Small intestine (tissue), 16 donors: ENCODE measurements at places on chromosomes 11 and 22. TPM values are rescaled to one million over a fixed set of nuclear protein-coding genes. Genes with fewer than 3 reads are reported as not detected.

- no peaks in the 10 kb centered on the region for H3K4me1 ChIP-seq
- H3K27ac ChIP-seq, result no peak overlapping the region
- H3K27me3 ChIP-seq, result no peaks in the 10 kb centered on the region
- DNase-seq, result no peak
- H3K4me3 ChIP-seq, result no peak overlapping the region
Measured at GRCh38 chr22:26318975-26319374, 110.1 kb upstream of the ASPHD2 start.

DNA sequence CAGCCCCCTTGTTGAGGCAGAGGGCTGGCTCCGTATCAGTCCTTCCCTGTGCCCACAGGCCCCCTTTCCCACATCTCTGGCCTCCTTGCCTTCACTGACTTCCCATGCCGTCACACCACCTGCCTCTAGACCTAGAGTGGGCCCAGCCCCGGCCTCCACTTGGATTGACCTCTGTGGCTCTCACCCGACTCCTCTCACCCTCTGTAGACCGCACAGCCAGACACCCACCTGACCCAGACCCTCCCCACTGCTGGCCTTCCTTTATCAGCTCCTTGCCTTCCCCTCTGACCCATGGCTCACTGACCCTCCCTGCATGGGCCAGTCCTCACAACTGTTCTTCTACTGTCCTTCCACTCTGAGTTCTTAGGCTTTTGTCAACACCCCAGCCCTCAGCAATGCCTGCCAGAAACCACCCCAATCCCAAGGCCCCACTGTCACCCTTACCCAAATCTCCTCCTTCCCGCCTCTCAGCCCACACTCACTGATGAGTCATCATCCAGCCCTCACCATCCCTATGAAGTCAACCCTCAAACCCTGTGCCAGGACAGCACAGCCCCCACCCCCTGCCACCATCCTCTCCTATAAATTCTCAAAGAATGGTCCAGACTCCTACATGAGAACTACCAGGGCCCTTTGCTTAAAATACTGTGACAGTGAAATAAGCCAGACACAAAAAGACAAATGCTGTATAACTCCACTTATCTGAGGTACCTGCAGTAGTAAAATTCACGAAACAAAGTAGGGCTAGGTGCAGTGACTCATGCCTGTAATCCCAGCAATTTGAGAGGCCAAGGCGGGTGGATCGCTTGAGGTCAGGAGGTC, 53.4 kb downstream of the SCGB1A1 start:
- H3K4me1 ChIP-seq, result no peaks in the 10 kb centered on the region
- H3K27me3 ChIP-seq, result no peaks in the 10 kb centered on the region

TEX12 gene
- polyA plus RNA-seq, result 0.13 TPM

DNA sequence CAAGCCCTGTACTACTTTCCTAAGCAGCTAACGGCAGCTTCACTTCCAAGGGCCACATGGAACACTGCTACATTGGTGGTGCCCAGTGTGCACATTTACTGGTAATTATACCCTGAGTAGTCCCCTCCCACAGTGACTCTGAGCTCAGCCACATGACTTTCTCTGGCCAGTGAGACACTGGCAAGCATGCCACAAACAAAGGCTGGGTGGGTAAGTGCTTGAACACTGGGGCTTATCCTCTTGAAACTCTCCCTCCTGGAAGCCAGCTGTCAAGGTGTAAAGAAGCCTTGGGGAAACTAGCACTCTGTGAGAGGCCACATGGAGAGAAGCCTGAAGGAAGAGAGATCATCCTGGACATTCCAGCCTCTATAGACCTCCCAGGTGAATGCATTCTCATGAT, 54.4 kb upstream of the DRD2 start:
- H3K27ac ChIP-seq, result no peak overlapping the region

DNA sequence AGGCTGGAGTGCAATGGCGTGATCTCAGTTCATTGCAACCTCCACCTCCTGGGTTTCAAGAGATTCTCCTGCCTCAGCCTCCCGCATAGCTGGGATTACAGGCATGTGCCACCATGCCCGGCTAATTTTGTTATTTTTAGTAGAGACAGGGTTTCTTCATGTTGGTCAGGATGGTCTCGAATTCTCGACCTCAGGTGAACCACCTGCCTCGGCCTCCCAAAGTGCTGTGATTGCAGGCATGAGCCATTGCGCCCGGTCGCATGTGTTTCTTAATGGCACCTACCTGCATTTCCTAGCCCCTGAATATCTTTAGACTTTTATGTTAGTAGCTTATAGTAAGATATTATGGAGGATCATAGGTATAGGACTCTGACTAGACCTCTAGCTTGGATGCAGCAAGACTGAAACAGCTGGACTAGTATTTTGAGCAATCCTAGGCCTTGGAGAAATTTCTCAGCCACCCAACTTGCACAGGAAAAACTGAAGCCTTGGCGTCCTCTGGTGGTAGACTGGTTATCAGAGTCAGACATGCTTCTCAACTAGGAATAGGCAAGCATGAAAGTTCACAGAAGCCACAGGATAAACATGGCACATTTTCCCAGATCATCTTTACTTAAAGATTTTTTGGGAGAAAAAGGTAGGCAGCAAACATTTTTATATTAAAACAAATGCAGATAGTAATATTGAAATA, 22.7 kb upstream of the C1QTNF4 start:
- H3K27ac ChIP-seq, result no peak overlapping the region
- no peak overlapping the region for H3K4me3 ChIP-seq
- no peaks in the 10 kb centered on the region for H3K4me1 ChIP-seq
- no peaks in the 10 kb centered on the region for H3K27me3 ChIP-seq
- peaks cover 11% of the 10 kb centered on the region for H3K36me3 ChIP-seq

TMEM126B gene
- 75.0 TPM for polyA plus RNA-seq

GRCh38 chr11:118998822-118999221, 884 bp downstream of the CENATAC start:
- peak overlapping the region; percentile 64 for H3K27ac ChIP-seq
- H3K4me3 ChIP-seq, result peak overlapping the region; percentile 70
- no peaks in the 10 kb centered on the region for H3K36me3 ChIP-seq
- no peaks in the 10 kb centered on the region for H3K27me3 ChIP-seq
- DNase-seq, result peak; percentile 46

- no peaks in the 10 kb centered on the region for H3K27me3 ChIP-seq
- no peaks in the 10 kb centered on the region for H3K4me1 ChIP-seq
- H3K4me3 ChIP-seq, result no peak overlapping the region
- peaks cover 25% of the 10 kb centered on the region for H3K36me3 ChIP-seq
Measured at GRCh38 chr11:58615559-58615958, 6.9 kb upstream of the CNTF start.

GRCh38 chr22:38171927-38172831, 9.5 kb downstream of the PLA2G6 start:
- H3K27ac ChIP-seq, result peak overlapping the region; percentile 29
- H3K36me3 ChIP-seq, result no peaks in the 10 kb centered on the region

GRCh38 chr22:29391546-29391945, 3.2 kb upstream of the AP1B1 start:
- DNase-seq, result no peak
- H3K4me1 ChIP-seq, result peaks cover 5% of the 10 kb centered on the region
- no peak overlapping the region for H3K4me3 ChIP-seq
- no peak overlapping the region for H3K27ac ChIP-seq
- no peaks in the 10 kb centered on the region for H3K36me3 ChIP-seq

GRCh38 chr22:28025333-28025732, 106.3 kb upstream of the PITPNB start:
- DNase-seq, result no peak
- H3K36me3 ChIP-seq, result no peaks in the 10 kb centered on the region
- H3K4me3 ChIP-seq, result no peak overlapping the region
- H3K4me1 ChIP-seq, result no peaks in the 10 kb centered on the region

DNA sequence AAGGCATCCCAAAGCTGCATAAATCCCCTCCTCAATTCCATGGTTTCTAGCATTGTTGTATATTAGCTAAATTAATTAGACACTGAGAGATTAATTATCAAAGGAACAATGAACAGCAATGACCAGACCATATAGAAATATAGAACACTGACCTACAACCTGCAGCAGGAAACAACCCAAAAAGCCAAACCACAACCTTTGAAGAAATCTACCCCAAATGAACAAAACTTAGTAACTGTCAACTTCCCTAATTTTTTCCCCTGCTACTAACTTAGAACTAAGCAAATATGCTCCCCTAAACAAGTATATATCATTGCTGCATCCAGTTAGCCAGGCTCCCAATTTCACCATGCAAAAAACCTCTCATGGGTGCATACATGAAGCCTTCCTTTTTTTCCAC, 268.0 kb upstream of the ANO3 start:
- no peak overlapping the region for H3K27ac ChIP-seq
- DNase-seq, result no peak
- no peaks in the 10 kb centered on the region for H3K36me3 ChIP-seq
- no peaks in the 10 kb centered on the region for H3K4me1 ChIP-seq

GRCh38 chr22:24432059-24432853, 4.9 kb downstream of the ADORA2A start:
- DNase-seq, result peak; percentile 43
- no peaks in the 10 kb centered on the region for H3K27me3 ChIP-seq
- H3K36me3 ChIP-seq, result no peaks in the 10 kb centered on the region
- peaks cover 15% of the 10 kb centered on the region for H3K4me1 ChIP-seq

GRCh38 chr11:94557421-94557820, 9.7 kb upstream of the PIWIL4 start:
- DNase-seq, result no peak
- H3K4me1 ChIP-seq, result peaks cover 2% of the 10 kb centered on the region
- no peak overlapping the region for H3K4me3 ChIP-seq
- H3K27me3 ChIP-seq, result no peaks in the 10 kb centered on the region
- no peaks in the 10 kb centered on the region for H3K36me3 ChIP-seq

GRCh38 chr22:32286290-32286840, 31.2 kb upstream of the SLC5A4 start:
- no peaks in the 10 kb centered on the region for H3K36me3 ChIP-seq
- DNase-seq, result no peak
- no peak overlapping the region for H3K27ac ChIP-seq
- peaks cover 4% of the 10 kb centered on the region for H3K27me3 ChIP-seq
- no peak overlapping the region for H3K4me3 ChIP-seq
- no peaks in the 10 kb centered on the region for H3K4me1 ChIP-seq

DNA sequence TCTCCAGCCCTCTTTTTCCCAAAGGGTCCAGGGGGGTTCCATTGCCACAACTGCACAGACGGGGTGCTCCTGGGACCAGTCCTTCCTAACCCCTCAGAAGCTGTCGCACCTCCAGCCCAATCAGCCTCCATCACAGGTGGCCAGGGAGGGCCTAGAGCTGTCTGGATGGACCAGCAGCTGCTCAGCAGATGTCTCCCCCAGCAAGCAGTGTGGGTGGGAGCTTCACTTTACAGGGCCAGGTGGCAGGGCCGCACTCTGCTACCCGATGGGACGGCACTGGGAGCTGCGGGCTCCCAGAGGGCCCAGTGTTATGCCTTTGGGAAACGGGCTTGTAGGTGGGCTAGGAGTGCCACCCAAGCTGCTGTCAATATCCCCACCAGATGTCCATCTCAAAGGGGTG, 120.5 kb downstream of the DSCAML1 start:
- peaks cover 12% of the 10 kb centered on the region for H3K36me3 ChIP-seq
- peaks cover 2% of the 10 kb centered on the region for H3K27me3 ChIP-seq
- no peak for DNase-seq
- no peak overlapping the region for H3K4me3 ChIP-seq
- peaks cover 7% of the 10 kb centered on the region for H3K4me1 ChIP-seq

CHRNA10 gene
- polyA plus RNA-seq, result 2.7 TPM

DNA sequence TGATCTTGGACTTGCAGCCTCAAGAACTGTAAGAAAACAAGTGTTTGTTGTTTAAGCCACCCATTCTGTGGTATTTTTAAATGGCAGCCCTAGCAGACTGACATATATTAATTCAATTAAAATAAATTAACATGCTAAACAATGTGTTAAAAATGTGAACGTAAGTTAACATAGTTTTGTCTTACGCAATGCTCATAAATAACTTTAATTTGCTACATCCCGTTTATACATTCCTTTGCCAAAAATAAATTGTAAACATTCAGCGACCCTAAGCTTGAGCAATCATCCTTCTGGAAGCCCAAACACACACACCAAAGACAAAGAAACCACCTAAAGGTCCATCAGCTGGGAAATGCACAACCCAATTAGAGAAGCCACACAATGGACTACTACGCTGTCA, 70.4 kb downstream of the CELSR1 start:
- H3K4me1 ChIP-seq, result peaks cover 7% of the 10 kb centered on the region
- H3K27ac ChIP-seq, result no peak overlapping the region
- peaks cover 9% of the 10 kb centered on the region for H3K36me3 ChIP-seq
- no peaks in the 10 kb centered on the region for H3K27me3 ChIP-seq

ST14 gene
- 97.8 TPM for polyA plus RNA-seq

DNA sequence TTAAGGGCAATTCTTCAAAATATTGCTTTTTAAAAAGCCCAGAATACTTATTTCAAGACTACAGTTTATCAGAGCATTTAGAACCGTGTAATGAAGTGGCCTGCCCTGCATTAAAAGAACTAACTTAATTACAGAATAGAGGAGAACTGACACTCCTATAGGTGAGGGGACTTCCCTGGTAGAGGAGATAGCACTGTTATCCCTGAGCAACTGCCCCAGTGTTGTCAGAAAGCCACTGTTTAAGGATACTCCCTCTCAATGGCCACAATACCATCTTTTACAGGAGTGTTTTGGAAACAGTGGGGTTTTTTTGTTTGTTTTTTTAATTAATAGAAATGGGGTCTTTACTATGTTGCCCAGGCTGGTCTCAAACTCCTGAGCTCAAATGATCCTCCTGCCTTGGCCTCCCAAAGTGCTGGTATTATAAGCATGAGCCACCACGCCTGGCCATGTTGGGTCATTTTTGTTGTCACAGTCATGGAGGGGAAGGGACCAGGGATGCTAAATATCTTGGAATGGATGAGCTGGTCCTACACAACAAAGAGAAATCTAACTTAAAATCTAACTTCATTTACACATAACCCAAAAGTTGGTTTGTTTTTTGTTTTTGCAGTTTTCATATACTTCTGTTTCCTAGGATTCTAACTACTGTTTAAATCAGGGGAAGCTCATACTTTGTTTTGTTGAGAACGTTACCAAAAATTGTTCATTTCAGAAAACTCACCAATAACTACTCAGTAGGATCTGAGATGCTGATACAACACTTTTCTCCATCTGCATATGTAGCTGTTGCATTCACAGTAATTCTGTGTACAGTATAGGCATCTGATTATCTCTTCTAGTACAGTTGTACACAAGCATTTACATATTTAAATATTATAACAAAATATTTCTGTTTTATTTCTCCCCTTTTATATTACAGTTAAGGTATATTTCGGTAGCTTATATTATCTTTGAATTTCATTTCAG, 8.1 kb downstream of the RPL27A start:
- no peak for DNase-seq
- peaks cover 15% of the 10 kb centered on the region for H3K36me3 ChIP-seq
- H3K4me1 ChIP-seq, result peaks cover 6% of the 10 kb centered on the region
- H3K27ac ChIP-seq, result no peak overlapping the region
- no peaks in the 10 kb centered on the region for H3K27me3 ChIP-seq

MUC6 gene
- 0.09 TPM for polyA plus RNA-seq

KRTAP5-6 gene
- polyA plus RNA-seq, result not detected

OPCML gene
- not detected for polyA plus RNA-seq

- no peak for DNase-seq
- no peak within 1 kb of the TSS for H3K27ac ChIP-seq
- no peaks in the 10 kb centered on the region for H3K27me3 ChIP-seq
- H3K4me1 ChIP-seq, result no peaks in the 10 kb centered on the region
- peak within 1 kb of the TSS; percentile 9 for H3K4me3 ChIP-seq
Measured at GRCh38 chr11:47378010-47378835, at the start of gene SPI1. SPI1 (minus strand) TSS chr11:47378547; CDS start chr11:47378353, 194 bp downstream.

GDPD5 gene
- 9.2 TPM for polyA plus RNA-seq

- H3K27me3 ChIP-seq, result no peaks in the 10 kb centered on the region
- DNase-seq, result no peak
- no peak overlapping the region for H3K4me3 ChIP-seq
- H3K36me3 ChIP-seq, result peaks cover 2% of the 10 kb centered on the region
Measured at GRCh38 chr11:35798423-35798822, 135.8 kb downstream of the TRIM44 start.

SAA1 gene
- polyA plus RNA-seq, result 64.0 TPM

- no peak overlapping the region for H3K4me3 ChIP-seq
- H3K36me3 ChIP-seq, result no peaks in the 10 kb centered on the region
- no peak for DNase-seq
Measured at GRCh38 chr22:28899199-28899853, 16.0 kb downstream of the ZNRF3 start.

CBX7 gene
- polyA plus RNA-seq, result 22.2 TPM
